CD14-positive monocyte (primary cell): ENCODE measurements at places on chromosomes 3 and 15.

DNA sequence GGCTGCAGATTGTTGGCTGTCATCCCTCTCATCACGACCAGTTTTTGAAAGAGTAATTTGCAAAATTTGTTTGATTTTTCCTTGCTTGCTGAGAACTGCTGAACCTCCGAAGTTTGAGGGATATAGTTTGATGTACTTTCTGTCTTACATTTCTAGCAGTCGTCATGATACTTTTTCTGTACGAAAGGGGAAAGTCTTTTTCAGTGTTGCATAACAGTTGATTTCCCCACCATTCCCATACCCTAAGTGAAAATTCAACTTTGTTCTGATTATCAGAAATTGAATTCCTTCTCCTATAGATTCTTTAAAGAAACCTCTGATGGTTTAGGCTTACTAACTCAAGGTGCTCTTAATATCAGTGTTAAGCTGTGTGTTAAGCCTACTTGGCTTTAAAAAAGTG is 1.6 kb downstream of the PDE8A start:
- DNase-seq: peak; percentile 57

- DNase-seq: no peak
Measured at GRCh38 chr3:172270557-172271166, 177.6 kb downstream of the GHSR start.

DNA sequence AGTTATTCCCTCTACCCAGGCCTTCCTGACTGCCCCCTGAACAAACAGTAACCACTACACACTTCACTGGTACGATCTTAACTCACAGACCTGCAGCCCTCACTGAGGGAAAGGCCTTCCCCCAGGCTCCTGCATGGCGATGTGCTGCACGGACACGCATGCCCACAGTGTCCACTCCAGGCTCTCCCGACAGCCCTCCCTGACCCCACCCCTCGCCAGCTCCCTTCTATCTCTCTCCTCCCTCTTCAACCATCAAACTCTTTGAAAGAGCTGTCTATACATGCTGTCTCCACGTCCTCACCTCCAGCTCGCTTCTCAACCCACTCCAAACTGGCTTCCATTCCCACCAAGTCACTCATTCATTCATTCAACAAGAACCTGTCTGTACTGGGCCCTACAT is 3.9 kb downstream of the SCN5A start:
- DNase-seq: no peak

DNA sequence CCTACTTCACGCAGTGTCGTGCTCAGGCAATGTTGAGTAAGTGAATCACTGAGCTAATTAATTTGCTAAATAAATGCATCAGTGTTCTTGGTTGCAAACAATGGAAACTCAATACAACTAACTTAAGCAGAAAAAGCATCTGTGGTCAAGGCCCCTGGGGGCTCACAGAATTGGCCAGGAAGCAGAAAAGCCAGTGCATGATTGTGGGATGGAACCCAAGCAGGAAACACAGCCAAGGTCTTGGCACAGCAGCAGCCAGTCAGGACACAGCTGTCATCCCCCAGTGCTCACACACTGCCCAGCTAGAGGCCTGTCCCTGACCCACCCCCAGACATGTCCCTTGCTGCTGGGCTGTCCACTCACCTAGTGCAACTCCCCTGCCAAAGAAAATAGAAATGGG is 85.9 kb downstream of the AQP9 start:
- no peak for DNase-seq

- DNase-seq: peak; percentile 100
Measured at GRCh38 chr15:70507772-70508371, 255.5 kb downstream of the UACA start.

GRCh38 chr15:61682891-61683735 is 377.1 kb downstream of the VPS13C start:
- no peak for DNase-seq

DNA sequence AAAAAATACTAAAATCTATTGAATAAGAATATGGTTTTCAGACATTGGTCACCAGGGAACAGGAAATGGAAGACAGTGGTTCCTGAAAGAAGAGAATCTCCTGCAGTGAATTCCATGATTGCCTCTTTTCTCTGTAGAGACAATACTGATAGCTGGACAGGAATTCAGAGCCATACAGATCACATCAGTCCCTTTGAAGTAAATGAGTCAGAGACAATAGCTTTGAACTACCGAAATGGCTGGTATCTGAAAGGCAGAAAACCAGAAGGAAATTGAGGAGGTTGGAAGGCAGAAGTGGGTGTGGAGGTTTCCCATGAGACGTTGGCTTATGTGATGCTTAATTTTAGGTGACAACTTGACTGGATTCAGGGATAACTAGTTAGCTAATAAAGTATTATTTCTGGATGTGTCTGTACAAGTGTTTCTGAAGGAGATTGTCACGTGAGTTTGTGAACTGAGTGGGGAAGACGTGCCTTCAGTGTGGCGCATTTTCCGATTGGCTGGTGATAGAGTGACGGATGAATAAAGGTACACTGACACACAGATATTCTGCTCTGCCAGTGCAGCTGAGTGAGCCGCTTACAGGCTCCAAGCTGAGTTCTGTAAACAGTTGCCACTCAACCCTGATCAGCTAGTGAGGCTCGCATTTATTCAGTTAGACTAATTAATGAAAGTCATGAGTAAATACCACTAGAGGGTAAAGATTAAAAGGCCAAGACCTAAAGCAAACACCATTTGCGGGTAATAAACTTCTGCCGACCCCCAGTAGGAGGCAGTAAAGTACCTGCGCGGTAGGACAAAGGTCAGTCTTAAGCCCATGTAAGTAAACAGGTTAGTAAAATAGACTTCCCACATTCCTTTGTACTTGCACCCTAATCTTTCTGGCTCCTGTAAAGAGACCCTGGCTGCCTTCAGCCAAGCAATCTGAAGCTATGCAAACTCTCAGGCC is 1298.6 kb downstream of the SI start:
- DNase-seq: no peak

- peak; percentile 7 for DNase-seq
Measured at GRCh38 chr15:50183112-50183794, 1.3 kb downstream of the SLC27A2 start.

- DNase-seq: no peak
Measured at GRCh38 chr15:67825881-67826716, 790 bp downstream of the SKOR1 start.

GRCh38 chr3:19148768-19149091 is 420 bp downstream of the KCNH8 start:
- no peak for DNase-seq

GRCh38 chr15:58504674-58505234 is 73.0 kb downstream of the LIPC start:
- DNase-seq: no peak

- DNase-seq: peak; percentile 82
Measured at GRCh38 chr3:46087871-46088270, 60.6 kb upstream of the XCR1 start.

DNA sequence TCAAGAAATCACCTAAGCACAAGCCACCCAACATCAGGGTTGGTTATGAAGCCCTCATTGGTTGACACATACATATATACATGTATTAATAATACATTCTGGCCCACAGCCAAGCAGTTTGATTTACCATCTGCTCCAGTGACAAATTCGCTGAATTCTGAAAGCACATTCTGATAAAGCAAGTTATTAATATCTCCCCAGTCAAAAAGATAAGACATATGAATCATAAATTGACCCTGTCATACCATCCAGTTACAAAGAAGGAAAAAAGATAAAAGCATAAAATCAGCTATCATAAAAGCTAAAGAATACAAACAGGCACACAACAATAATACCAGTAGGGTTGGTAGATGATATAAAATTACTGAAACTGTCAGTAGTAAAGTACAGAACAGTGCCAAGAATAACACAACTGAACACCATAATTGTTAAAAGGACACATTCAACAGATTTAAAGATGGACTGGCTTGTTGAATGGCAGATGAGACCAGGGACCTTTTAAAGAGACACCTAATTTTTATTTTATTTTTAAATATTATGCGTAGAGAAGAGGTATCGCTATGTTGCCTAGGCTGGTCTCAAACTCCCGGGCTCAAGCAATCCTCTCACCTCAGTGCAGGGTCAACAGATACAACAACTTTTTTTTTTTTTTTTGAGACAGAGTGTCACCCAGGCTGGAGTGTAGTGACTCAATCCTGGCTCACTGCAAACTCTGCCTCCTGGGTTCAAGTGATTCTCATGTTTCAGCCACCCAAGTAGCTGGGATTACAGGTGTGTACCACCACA is 7.7 kb downstream of the SNX4 start:
- no peak for DNase-seq

DNA sequence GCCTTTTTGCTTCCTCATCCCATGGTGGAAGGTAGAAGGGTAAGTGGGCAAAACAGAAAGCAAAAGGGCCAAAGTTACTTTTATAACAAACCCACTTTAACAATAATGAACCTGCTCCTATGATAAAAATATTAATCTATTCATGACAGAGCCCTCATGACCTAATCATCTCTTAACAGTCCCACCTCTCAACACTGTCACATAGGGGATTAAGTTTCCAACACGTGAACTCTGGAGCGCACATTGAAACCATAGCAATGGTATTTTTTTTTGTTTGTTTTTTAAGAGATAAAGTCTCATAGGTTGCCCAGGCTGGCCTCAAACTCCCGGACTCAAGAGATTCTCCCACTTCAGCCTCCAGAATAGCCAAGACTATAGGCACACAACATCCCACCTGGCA is 30.7 kb downstream of the KATNBL1 start:
- DNase-seq: no peak

DNA sequence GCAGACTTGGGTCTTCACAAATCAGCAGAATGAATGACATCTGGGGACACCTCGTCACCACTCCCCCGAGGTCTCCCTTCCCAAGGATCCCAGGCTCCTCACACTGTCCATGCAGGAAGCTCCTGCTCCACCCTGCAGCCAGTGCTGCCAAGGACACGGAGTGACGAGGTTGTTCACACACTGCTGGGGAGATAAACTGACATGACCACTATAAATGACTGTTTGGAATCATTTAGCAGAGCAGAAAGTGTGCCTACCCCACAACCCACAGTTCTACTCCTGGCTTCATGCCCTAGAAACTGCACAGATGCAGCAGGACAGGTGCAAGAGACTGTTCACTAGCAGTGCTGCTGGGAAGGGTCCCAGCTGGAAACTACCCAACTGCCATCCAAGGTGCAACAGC is 19.7 kb upstream of the PRSS50 start:
- no peak for DNase-seq

- DNase-seq: no peak
Measured at GRCh38 chr15:57505949-57506391, 85.7 kb upstream of the MYZAP start.

DNA sequence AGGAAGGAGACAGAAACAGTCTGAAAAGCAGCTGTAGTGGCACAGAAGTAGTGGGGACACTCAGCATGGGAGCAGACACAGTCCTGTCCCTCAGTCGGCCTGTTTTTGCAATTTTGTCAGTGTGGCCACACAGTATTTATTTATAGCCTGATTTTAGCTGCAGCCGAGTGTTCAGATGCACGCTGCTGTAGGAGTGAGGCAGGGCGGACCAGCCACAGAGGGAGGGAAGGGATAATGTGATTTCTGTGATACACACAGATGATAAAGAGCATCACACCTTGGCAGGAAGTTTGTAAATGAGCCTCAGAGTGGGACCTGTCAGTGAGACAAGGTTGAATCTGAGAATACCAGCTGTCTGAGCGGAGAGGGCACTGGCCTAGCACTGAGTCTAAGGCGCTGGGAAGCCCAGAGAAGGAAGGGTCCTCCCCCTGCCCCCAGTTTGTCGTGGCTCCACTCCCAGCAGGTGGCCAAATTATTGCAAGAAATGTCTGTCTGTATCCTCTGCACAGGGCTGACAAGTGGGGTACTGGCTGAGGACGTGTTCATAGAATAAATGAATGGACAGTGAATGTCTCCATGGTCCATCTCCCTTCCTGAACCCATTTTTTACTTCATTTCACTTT is 3.8 kb downstream of the PSTPIP1 start:
- no peak for DNase-seq

GRCh38 chr15:90496791-90497190 is 32.9 kb upstream of the CRTC3 start:
- DNase-seq: peak; percentile 55

DNA sequence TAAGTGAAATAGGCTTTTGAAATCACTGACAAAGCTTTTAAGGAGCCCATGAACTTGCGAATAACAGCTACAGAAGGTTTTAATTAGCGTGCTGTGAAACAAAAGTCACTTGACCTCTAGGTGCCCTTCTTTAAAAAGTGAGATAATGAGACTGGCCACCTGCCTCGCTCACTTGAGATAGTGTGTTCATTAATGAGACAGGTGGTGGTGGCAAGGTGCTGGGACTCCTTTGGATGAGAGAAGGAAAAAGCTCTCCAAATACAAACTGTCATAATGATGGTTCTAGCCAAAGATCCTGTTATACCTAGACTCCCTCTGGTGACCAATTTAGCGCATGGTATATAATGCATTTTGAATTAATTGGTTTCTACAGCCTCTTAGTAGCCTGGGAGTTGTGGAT is 22.7 kb upstream of the IREB2 start:
- no peak for DNase-seq

DNA sequence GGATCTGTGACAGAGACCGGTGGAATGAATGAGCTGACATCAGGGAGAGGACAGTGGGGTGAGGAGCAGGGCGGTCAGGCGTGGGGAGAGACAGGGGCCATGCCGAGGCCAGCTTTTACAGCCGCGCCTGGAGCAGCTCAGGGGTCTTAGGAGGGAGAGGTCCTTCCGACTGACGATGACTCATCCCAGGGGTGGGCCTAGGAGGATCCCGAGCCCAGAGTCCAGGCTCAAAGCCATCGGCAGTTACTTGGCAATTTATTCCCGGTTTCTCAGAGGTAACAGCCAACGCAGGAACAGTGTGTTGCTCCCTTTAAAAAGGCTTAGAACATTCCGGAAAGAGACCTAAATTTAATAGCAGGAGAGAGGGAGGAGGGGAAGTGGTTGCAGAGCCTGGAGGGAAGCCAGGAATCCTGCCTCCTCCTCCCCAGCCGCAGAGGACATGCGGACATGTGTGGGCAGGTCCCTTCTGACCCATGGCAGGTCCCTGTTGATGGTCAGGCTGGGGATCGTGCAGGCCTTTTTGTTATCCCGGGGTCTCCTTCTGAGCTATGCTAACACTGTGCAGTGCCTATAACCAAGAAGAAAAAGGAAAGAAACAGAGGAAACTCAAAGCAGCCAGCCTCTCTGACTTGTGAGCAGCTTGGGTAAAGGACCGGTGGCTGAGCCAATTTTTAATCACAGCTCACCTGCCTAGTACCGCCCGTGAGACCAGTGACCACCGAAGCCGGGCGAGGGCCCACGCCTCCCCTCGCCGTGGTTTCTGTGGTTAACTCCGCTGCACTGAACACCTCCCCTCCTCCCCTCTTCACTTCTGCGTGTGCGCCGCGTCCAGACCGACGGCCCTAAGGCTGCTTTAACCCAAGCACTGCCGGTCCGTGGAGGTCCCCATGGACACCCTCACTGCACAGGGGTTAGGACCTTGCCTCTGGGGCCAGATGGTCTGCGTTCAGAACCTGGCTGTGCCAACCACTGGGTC is 392.4 kb upstream of the PROK2 start:
- peak; percentile 40 for DNase-seq

DNA sequence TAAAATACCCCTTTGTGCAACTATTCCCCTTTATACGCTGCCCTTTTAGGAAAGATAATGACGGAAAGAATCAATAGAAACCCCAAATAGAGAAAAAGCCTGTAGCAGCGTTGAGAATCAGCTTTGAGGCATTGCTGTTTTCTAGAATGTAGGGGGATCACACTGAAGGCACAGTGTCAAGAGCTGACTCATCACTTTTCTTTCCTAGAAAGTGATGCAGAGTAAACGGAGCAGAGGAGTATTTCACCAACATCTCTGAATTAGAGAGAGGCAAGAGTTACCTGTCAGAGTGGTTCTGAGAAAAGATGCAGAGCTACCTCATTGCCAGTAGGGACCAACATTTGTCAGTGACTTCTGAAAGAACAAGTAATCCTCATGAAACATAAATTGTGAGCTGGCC is 269.8 kb upstream of the TMC3 start:
- DNase-seq: no peak

GRCh38 chr15:52789601-52790168 is 451 bp downstream of the ONECUT1 start:
- no peak for DNase-seq
